ENCODE measurements at places on chromosomes 2 and 18.

DNA sequence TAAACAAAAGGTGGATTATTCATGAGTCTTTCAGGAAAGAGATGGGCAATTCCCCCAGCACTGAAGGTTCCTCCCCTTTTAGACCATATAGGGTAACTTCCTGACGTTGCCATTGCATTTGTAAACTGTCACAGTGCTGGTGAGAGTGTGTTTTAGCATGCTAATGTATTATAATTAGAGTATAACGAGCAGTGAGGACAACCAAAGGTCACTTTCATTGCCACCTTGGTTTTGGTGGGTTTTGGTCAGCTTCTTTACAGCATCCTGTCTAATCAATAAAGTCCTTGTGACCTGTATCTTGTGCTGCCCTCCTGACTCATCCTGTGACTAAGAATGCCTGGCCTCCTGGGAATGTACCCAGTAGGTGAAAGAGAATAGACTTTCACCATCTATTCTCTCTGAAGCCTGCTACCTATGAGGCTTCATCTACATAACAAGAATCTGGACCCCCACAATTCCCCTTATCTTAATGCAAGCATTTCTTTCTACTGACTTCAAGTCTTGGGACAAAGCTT lies 148.7 kb downstream of the CABLES1 start:
- no peak for DNase-seq

DNA sequence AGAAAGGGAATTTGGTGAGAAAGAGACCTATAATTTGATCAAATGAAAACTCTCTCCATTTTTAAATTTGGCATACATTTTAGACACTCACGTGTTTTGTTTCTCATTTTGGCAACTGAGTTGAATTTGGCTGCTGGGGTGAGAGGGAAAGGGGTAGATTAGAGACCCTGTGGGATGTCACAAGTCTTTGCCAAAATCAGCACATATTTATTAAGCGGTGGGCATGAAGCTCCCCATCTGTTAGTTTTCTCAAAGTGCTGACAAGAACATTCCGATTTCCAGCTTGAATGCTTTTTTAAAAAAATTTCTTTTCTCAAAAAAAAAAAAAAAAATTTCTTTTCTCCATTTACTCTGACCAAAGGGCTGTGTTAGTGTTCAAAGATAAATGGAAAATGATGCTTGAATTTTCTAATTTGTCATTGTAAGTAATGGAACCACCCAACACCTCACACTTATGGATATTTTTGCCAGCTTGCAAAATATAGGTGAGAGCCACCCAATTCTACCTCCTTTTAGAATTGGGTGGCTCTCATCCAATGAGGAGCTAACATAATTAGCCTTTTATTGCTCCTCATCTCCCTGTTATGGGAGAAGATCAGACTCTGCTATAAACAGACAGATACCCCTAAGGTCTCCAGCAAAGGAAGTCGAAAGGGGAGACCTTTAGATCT lies 222.9 kb upstream of the FN1 start:
- no peak for DNase-seq

- DNase-seq, result no peak
Measured at GRCh38 chr2:241565411-241565810, 6.9 kb downstream of the BOK start.

DNA sequence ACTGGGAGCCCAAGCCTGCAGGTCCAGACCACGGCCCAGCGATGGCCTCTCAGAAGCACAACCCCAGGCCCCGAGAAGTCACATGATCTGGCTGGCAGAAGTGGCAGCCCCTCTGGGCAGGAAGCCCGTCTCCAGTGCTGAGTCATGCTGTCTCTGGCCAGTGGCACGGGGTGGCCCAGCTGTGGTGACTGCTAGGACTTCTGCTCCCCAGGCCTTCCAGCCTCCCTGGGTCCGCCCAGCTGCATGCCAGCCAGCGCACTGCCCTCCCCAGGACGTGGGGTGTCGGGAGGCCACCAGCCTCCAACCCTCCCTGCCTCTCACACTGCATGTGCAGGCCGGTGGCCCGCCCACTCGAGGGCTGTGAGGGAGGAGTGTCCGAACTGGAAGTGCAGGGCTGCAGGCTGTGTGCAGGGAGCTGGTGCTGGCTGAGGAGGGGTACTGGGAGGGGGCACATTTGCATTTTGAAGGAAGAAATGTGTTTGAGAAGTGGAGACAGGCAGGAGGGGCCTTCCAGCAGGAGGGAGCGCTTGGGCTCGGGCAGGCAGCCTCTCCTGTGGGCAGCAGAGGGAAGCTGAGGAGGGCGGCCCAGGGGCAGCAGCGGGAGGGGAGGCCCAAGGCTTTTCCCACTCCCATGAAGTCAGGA lies 17.0 kb upstream of the HPCAL1 start:
- peak; percentile 24 for DNase-seq

DNA sequence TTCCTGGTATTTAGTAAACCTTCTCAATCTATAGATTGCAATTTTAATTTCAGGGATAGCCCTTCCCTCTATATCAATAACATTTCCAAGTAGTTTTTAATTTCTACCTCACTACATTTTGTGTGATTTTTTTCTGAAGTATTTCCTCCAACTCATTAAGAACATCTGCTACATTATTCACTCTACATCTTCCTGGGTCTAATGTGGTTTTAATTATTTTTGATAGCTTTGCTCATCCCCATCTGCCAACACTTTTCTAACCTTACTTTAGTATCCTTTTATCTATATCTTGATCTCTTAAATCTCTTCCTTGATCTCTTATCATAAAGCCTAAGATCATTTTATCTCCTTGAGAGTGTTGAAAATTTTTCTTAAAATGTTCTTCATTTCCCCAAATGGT lies 278.3 kb upstream of the CYP26B1 start:
- no peak for DNase-seq

DNA sequence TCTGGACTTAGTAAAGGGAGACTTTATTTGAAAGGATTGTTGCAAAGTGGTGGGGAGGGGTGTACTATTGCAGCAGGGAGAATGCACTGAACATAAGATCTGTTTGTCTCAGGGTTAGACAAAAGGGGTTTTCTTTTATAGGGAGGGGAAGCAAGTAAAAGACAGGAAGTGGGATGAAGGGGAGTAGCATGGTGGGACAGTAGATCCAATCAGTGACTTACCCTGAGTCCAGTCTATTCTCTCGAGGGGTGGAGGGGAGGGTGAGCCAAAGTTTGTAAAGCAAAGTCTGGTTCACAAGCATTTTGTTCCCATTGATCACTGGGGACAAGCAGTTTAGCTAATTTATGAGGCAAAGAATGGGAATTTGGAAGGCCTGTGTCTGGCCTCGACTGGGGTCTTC lies 35.0 kb upstream of the CYP27C1 start:
- no peak for DNase-seq

DNA sequence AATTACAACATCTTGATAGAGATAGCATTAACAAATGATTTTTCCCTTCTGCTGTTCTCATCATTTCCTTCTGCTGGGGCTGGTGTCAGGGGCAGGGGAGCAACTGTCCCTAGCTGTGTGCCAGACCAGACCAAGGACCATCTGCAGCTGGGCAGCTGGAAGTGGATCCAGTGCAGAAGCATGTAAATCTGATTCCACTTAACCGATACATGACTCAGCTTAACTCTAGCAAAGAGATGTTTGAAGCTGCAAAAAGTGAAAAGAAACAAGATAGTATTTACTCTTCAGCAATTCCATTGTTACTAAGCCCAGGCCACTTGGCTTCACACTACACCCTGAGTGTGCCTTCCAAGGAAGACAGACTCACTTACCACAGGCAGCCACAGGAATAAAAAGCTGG lies 151.1 kb downstream of the GALNT1 start:
- no peak for DNase-seq

DNA sequence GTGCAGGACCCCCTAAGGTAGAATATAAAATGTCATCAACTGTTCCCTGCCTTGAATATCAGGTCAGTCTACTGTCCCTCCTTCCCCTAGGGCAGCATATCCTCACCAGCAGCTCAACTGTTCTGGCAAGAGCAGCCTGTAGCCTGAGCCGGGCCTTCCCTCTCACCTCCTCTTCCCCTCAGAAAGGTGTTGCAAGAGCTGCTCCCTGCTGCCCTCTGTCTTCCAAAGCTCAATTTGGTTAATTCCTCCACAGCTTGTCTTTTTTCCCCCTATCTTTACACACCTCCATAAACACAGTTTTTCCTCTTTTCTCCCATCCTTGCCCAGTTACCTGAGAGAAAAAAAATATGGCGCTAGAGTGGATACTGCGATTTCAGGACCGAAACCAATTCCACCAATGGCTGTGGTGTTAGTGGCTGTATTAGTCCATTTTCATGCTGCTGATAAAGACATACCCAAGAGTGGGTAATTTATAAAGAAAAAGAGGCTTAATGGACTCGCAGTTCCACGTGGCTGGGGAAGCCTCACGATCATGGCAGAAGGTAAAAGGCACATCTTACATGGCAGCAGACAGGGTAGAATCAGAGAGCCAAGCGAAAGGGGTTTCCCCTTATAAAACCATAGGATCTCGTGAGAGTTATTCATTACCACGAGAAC lies 184.7 kb downstream of the MREG start:
- DNase-seq, result peak; percentile 20

DNA sequence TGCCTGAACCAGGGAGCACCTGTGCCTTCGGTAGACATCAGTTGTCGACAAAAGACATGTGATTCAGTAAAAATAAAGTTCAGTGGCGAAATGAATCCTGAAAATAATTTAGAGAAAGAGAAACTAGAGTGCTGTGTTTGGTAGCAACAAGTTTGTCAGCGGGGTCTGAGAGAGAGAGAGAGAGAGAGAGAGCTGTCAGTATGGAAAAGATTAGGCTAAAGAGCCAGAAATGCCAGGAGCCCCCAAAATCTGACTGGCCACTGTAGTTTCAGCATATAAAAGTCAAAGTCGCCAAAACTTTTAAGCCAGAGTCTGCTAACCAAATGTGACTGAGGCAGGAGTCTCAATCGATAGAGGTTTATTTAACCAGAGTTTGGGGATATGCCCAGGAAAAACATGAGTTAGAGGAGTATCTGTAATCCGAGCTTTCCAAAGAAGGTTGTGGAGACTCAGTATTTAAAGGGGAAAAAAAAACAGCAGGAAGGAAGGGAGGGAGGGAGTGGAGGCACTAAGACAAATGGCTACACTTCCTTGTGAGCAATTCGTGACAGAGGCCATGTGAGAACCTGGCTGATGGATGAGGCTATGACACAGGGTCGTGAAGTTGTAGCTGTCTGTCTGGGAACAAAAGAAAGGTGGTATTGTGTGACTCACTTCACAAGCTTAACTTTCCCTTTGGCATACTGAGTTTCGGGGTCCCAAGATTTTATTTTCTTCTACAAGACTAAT lies 20.5 kb upstream of the GNAL start:
- DNase-seq, result no peak

DNA sequence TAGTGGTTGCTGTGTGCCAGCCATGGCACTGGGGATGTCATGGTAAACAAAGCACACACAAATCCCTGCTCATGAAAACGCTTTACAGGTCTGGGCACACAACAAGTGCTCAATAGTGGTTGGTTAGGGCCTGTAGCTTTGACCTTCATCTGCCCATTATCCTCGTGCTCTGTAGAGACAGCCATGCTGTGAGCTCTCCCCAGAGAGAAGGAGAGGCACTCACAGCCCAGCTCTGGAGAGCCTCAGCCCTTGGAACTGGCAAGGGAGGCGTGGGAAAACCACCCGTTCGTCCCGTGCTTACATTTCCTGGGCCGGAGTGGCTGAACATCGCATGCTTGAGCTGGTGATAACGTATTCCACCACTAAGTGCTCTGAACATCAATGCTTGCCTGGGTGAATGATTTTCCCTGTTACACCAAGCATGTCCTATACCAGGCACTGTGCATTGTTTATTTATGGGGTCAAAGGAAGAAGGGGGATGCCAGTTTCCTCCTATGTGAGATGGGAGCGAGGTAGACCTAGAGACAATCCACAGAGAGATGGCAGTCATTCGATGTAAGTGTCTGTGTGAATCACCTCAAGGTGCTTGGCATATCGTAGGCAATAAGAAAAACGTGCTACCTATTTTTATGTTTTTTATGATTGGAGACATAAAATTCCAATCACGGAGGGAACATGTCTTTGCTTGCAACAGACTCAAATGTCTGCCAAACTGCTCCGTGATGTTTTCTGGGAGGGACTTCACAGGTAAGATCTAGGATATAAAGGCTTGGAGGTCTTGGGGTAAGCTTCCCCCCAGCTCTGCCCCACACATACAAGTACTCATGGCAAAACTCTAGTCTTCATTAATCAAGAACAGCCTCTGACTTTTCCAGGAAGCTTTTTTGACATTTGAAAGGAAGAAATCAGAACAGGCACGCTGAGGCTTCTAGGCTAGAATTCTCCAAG lies 75.5 kb downstream of the DDX1 start:
- DNase-seq, result no peak

DNA sequence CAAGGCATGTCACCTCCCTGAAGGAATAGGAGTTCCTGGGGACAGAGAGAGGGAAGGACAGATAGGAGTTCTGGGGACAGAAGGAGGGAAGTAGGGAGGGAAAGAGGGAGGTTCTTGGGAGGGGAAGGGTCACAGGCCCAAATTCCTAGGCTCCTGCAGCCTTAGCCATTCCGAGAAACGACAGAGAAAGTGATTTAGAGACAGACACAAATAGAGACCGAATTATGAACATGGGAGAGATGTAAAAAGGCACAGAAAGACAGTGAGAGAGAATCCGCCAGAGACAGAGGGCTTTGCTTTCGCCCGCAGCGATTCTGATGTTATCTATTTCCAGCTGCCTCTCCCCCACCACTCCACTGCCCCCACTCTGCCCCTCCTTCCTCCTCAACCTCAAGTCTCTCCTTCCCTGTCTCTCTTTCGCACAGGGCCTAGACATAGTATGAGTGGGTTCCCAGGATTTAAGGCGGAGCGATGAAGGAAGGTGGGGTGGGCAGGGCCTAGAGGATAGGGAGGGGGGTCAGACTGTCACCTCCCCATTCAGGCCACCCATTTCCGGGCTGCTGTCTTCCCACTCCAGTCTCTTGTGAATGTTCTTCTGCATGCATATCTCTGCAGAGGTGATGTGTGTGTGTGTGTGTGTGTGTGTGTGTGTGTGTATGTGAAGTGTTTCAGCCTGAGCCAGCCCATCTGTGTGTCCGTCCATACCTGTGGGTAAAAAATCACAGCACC lies 3.3 kb upstream of the WNT6 start:
- DNase-seq, result no peak

DNA sequence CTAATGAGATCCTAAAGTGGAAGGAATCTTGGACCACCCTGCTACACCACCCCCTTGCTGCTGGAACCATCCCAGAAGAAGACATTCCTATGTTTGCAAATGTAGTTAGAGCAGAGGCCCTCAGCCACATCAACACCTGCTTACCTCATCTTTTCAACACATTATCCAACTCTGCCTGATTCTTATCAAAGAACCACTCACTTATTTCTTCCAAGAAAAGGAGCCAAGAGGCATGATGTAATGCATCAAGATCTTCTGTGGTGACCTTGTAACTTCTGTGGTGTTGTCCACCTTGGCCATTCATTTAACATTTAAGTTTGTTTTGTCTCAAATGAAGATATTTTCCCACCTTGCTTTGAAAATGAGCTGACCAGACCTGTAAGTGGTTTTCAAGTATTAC lies 338.1 kb downstream of the CTNNA2 start:
- DNase-seq, result no peak

DNA sequence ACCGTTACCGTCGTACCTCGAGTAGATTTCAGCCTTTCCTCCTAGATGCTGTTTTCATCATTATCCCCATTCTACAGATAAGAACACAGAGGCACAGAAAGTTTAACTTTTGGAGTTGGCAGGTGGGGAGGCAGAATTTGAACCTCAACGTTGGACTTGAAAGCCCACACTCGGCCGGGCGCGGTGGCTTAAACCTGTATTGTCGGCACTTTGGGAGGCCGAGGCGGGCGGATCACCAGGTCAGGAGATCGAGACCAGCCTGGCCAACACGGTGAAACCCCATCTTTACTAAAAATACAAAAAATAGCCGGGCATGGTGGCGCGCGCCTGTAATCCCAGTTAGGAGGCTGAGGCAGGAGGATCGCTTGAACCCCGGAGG lies 11.5 kb downstream of the CATIP start:
- no peak for DNase-seq

- no peak for DNase-seq
Measured at GRCh38 chr2:23620841-23621341, 235.9 kb downstream of the KLHL29 start.

Data from NCI-H774 (cell line).